ENCODE measurements at places on chromosomes 16 and 17.

GRCh38 chr17:49041527-49041926 is 44.3 kb downstream of the IGF2BP1 start:
- no peak for DNase-seq

DNA sequence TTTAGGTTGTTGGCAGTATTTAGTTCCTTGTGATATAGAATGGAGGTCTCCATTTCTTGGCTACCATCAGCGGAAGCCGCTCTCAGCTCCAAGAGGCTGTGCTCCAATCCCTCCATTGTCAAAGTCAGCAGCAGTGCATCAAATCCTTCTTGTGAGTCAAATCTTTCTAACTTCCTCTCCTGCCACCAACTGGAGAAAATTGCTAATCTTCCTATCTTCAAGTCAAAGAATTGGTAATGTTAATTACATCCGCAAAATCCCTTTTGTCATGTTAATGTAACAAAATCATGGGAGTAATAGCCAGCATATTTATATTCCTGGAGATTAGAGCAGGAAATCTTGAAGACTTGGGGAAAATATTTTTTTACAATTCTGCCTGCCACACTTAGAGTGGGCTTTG is 436.4 kb upstream of the DYNLRB2 start:
- DNase-seq = no peak

- no peak for DNase-seq
Measured at GRCh38 chr16:50297301-50298074, 31.1 kb downstream of the ADCY7 start.

DNA sequence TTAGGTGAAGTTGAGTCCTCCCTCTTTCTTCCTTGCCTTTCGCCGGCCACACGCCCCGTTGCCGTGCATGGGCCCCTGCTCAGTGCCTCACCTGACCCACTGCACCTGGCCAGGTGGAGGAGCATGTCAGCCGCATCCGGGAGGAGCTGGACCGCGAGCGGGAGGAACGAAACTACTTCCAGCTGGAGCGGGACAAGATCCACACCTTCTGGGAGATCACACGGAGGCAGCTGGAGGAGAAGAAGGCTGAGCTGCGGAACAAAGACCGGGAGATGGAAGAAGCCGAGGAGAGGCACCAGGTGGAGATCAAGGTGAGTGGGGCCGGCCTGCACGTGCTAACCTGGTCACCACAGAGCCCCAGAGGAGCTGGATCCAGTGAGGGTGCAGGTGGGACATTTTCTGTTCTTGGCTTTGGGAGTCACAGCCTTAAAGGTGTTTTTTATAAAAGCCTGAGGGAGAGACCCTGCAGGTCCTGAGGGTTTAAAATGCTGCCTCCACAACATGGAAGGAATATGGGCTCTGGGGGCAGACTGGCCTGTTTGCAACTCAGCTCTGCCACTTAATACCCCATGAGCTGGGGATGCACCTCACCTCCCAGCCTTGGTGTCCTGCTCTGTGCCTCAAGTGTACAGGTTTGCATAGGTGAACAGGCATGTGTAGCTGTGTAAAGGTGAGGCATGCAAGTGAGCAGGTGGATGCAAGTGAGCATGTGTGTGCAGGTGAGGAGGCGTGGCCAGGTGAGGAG is 12.1 kb upstream of the DBNDD1 start:
- DNase-seq = no peak

DNA sequence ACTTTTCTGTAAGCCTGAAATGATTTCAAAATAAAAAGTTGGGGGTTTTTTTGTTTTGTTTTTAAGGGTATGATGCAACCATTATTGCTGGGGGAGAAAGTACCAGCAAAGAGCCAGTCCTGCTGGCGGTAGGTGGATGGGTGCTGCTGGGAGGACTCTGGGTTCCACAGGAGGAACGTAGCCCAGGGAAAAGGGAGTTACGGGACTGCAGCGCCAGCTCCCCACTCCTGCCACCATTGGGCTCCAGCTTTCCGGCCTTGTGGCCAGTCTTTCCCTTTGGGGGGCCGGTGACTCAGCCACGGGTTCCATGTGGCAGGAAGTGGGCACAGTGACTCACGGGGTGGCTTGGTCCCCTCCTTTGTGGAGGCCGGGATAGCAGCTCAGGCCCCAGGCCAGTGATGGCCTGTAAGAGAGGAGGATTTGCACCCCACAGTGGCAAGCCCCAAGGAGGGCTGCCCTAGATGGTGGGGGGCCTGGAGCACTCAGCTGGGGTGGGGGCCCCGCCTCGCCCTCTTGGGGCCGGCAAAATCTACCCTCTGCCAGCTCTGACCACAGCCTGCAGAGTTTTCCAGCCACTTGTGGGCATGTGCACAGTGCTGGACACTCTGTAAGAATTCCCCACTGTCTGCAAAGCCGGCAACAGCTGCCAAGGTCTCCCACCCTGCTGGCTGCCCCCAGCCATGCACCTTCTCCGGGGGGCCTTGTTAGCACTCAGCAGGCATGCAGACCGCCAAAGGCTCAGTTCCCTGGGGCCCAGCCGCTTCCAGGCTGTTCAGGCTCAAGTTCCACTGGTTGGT is 30.4 kb downstream of the SOCS3 start:
- no peak for DNase-seq

DNA sequence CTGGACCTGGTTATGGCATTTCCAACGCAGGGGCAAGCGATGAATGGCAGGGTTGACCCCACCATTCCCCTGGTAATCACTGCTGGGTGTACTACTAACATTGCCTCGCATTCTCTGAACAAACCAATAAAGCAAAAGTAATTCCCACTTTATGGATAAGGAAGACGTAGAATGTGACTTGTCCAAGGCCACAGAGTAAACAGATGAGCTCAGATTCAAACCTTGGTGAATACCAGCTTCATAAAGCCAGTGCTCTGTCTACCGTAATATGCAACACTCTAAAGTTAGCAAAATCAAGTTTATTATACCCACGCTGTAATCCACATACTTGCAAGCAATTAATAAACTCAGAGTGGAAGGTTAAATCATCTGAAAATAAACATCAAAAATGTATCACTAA is 59.6 kb downstream of the ANKFY1 start:
- DNase-seq = no peak

GRCh38 chr16:56970934-56971767 is 9.4 kb downstream of the CETP start:
- no peak for DNase-seq

DNA sequence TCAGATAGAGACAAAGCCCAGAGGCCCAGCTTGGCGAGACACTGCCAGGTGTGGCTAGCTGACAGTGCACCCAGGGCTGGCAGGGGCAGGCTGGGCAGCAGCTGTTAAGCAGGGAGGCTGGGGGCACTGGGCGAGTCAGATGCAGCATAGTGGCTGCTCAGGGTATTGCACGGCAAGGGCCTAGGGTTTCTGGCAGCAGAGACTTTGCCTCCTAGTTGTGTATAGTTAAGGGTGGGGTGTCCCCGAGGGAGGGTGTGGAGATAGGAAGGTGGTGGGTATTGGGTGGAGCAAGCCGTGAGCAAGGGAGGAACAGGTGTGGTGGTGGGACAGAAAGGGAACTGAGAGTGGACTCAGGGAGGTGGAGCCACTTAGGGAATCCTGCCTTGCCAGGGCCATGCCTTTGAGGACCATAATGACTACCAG is 66.0 kb downstream of the SMPD3 start:
- DNase-seq = no peak

DNA sequence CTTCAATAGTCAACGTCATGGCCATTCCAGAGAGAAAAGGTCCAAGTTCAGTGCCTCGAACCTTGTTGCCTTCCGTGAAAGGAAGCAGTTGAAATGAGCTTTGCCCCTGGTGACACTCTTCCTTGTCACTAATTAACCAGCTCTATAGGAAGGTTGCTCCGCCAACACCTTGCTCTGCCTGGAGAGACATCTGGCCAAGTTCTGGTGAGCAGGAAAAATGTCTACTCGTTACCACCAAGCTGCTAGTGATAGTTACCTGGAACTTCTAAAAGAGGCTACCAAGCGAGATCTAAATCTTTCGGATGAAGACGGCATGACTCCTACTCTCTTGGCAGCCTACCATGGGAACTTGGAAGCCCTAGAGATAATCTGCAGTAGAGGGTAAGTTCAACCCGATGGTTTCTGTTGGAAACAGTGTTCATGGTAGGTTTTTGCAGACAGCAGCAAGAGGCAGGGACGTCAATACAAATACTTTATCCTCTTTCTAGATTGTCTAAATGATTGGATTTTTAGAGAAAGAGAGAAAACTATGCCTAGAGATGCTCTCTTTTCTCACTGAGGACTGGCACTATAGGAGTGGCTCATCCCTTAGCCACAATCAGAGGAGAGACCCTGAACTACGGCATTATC is at the start of gene ANKS4B:
Gene ANKS4B (plus strand): TSS at position 179 of the 630 bp plus-strand sequence. CDS start 39 bp downstream, at position 218.
- DNase-seq = peak; percentile 10

DNA sequence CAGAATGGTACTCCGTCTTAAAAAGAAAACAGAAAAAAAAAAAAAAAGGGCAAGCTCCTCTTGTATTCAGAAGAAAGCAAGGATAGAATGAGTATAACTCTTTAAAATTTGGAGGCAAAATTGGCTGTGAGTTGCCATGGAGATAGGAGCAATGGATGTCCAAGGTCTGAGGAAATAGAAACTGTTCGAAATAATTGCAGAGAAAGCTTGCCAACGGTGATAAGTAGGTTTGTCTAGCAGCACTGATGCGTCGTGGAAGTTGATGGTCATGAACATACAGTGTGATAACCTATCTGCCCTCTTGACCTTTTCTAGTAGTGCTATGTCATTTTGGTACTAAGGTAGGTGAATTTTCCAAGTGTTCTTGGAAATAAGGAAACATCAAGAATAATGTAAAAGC is 3.0 kb downstream of the MOSMO start:
- DNase-seq = no peak

- DNase-seq = no peak
Measured at GRCh38 chr17:69227541-69227940, 1.1 kb downstream of the ABCA10 start.

- DNase-seq = no peak
Measured at GRCh38 chr17:27568811-27569210, 62.2 kb upstream of the LGALS9 start.

DNA sequence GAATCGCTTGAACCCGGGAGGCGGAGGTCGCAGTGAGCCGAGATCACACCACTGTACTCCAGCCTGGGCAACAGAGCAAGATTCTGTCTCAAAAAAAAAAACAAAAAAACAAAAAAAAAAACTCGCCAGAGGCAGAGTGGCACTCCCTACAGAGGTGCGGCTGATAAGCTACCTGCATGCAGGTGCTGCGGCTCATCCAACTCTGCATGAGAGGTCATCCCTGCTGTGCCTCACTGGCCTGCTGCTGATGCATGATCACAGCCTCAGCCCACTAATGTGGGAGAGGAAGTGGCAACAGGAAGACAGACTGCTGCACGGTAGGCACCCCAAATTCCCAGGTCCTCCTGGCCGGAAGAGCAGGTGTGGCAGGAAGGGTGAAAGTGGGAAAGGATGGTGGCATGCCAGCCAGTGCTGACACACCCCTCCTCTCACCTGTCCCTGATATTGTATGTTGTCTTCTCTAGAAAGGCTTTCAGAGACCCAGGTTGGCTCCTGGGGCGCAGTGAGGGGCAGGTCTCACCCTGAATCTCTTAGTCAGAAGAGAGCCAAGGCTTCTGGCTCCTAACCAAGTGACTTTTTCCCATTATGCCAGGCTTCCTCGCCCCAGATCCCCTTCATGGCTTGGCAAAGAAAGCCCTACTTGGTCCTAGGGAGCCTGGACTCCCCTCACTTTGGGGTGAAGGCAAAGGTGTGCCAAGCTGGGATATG is 11.8 kb downstream of the NXPH3 start:
- no peak for DNase-seq
